Activated CD8-positive, alpha-beta memory T cell treated with anti-CD3 and anti-CD28 coated beads for 24 hours (primary cell): ENCODE measurements at places on chromosomes 7 and 10.
A peak's percentile ranks its signal among the peaks of the same experiment; 100 is the strongest.

GRCh38 chr7:43590862-43591557 is 8.1 kb downstream of the STK17A start:
- no peak for DNase-seq

DNA sequence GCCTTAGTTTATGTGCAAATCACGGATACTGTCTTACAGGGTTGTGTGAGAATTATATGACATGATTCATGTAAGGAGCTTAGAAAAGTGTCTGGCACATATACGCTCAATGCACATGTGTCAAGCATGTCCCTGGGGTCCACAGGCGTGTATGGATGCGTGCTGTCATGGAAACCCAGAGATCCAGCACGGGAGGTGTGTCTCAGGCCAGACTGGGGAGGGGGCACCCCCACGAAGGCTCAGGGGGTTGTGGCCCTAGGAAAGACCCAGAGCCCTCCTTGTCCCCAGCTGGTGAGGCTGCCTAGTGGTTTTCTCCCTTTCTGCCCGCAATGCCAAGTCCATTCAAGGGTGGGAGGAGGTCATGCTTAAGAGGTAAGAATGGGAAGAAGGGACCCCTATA is 9.1 kb downstream of the BTBD16 start:
- no peak for DNase-seq

- DNase-seq: no peak
Observed at GRCh38 chr7:65946904-65947303, 35.1 kb downstream of the GUSB start.

DNA sequence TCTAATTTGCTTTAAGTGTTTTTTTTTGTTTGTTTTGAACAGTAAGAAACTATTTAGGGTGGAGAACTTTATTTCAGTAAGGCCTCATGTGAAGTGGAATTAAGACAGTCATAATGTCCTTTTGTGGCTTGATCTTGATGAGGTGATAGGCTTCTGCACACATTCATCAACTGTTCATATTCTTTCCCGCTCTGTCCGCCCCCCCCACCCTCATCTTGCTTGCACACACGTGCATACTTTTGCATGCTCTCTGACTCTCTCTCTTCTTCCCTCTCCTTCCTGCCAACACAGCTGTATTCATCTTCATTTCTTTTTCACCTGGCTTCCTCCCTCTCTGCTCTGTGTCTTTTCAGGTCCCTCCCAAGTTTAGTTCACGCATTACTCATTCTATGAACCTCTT is 429.6 kb downstream of the AUTS2 start:
- DNase-seq: no peak

GRCh38 chr7:44159824-44160630 is 18.9 kb upstream of the MYL7 start:
- no peak for DNase-seq

- DNase-seq: peak; percentile 56
Observed at GRCh38 chr7:157494506-157495176, 157.8 kb downstream of the DNAJB6 start.
